ENCODE measurements at places on chromosomes 13 and 19.
A peak's percentile ranks its signal among the peaks of the same experiment; 100 is the strongest.

GRCh38 chr19:2054763-2055162 is 3.7 kb upstream of the MKNK2 start:
- no peak for DNase-seq

- peak; percentile 63 for DNase-seq
Measured at GRCh38 chr13:40206241-40207000, 460.0 kb downstream of the FOXO1 start.

DNA sequence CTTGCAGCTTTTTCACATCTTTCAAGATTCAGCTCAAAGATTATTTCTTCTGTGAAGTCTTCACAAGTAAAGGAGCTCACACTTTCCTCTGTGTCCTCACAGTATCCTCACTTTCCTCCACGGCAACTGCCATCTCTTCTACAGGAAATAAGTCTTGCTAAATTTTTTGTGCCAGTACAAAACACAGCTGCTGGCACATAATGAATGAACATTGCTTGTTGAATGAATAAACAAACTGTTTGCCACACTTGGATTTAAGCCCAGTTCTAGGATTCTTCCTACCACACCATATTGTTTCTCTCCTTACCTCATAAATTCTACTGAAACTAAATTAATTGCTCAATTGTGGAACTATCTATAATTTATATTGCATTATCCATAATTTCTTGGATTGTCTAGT is 59.5 kb downstream of the RAP2A start:
- no peak for DNase-seq

DNA sequence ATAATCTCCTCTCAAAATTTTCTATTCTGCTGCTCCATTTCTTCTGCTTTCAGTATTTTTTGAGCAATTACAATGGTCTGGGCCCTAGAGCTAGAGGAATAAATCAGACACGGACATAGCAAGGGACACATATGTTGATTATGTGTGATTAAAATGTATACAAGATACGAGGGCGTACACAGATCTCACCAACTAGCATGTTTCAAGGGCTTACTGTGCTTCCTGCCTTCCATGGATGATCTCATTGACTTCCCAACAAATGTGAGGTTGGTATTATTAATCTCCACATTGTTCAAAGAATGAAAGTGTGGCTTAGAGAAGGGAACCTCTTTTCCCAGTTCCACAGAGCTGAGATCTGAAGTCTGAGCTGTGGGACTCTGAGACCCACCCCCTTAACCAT is 9.1 kb downstream of the PLD3 start:
- no peak for DNase-seq

GRCh38 chr13:33744589-33745369 is 73.2 kb upstream of the RFC3 start:
- DNase-seq: no peak

GRCh38 chr13:102854675-102855074 is 8.8 kb downstream of the ERCC5 start:
- DNase-seq: no peak

DNA sequence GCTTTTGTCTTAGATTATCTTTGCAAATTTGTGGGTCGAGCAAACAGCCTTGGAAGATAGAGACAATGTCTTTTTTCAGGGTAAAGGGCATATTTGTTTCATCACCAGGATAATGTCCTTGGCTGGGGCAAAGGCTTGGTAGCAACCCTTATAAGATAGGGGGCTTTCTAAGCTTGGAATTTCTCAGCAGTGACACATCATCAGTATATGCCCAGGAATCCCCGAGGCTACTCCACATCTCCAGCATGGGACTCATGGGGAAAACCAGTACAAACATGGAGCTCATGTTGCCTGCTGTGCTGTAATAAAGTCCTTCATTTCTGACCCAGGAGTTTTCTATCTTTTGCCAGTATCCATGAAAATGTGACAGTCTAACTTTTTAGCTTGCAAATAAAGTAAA is 77.1 kb downstream of the DCLK1 start:
- DNase-seq: no peak

- no peak for DNase-seq
Measured at GRCh38 chr13:36872621-36873020, 47.4 kb downstream of the SMAD9 start.

DNA sequence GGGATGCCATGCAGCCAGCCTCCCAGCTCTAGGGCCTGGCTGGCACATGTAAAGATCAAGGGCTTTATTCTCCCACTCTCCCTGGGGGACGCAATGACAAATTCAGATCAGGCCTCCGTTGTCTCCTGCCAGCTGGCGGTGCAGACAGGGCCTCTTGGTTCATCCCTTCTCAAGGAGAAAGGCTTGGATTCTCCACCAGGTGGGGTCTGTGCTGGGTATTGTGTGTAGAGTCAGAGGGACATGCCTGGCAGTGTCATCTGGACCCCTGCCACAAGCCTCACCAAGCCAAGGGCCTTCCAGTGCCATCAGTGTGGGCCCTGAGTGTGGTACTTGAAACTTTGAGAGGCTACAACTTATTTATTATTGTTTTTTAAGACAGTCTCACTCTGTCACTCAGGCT is 8.4 kb upstream of the PTPRS start:
- DNase-seq: no peak

DNA sequence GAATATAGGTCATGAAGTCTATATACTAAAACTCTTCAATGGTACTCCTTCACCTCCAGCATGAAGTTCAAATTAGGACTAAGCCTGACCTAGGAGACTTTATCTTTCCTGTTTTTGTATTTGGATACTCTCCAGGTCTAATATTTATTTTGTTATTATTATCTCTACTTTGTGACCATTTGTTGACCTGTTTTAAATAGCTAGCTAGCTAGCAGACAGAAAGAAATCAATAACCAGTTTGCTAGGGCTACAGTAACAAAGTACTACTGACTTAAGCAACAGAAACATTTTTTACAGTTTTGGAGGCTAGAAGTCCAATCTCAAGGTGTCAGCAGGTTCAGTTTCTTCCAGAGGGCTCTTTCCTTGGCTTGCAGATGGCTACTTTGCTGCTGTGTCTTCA is 15.1 kb upstream of the DACH1 start:
- no peak for DNase-seq

GRCh38 chr13:46804391-46804815 is 7.4 kb upstream of the ESD start:
- DNase-seq: no peak

DNA sequence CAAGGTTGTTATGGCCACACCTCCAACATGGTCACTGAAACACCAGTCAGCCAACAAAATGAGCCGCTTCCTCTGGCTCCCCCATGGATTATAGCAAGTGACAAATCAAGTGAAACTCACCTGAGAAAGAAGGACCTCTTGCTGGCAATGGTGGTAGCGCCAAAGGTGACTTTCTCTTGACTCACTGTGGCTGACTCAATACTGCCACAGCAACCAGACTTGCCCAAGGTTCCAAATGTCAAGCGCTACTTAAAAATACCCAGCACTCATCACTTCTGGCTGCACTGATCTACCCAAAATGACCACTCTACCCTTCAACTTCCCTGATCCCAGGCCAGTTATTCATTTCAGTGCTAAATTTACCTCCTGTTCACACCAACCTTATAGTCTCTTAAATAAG is 495.5 kb downstream of the FOXO1 start:
- DNase-seq: peak; percentile 68

DNA sequence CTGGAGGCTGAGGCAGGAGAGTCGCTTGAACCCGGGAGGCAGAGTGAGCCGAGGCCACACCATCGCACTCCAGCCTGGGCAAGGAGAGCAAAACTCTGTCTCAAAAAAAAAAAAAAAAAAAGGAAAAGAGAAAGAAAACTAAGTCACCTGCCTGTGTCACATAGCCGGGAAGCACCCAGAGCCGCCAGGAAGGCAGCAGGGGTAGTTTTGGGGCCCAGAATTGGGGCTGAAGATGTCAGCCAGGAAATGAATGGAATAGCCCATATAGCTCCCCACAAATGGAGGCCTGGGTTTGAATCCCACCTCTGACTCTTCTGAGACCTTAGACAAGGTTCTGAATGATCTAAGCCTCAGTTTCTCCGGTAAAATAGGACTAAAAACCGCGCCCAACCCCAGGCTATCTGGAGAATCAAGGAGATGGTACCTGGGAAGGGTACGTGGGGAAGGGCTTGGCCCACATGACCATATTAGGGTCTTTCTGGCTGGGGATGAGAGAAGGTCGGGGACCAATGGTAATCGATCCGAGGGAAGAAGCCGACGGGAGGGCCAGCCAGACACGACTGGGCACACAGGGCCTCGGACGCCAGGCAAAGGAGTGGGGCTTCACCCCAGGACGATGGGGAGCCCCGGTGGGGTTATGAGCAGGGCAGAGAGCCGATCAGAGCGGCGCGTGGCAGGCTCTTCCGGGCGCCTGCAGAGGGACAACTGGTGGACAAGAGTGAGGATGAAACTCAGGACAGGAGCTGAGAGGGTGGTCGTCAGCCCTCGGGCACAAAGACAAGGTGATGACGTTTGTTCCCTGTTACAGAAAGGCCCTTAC is 14.4 kb downstream of the CCDC124 start:
- no peak for DNase-seq

- no peak for DNase-seq
Measured at GRCh38 chr19:49581007-49581508, at the start of gene PRRG2. Gene PRRG2, plus strand, starts transcription at chr19:49581316. Its CDS starts 1,904 bp downstream, at chr19:49583220.

DNA sequence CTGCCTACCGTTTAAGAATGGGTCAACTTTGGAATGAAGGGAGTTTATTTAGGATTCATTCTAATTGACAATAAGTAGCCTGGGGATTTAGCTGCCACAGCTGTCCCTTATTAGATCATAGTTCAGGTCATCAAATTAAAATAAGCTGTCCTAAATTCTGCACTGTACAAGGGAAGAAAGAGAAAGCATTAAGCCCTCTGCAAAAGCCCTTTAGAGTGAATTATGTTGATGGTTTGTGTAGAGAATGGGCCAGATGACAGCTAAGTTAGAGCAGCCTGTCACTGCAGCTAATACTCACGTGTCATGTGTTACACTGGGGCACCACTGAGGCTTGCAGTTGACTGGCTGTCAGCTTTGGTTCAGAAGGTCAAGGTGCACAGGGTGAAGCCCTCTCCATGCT is 737.1 kb upstream of the SLC10A2 start:
- no peak for DNase-seq

DNA sequence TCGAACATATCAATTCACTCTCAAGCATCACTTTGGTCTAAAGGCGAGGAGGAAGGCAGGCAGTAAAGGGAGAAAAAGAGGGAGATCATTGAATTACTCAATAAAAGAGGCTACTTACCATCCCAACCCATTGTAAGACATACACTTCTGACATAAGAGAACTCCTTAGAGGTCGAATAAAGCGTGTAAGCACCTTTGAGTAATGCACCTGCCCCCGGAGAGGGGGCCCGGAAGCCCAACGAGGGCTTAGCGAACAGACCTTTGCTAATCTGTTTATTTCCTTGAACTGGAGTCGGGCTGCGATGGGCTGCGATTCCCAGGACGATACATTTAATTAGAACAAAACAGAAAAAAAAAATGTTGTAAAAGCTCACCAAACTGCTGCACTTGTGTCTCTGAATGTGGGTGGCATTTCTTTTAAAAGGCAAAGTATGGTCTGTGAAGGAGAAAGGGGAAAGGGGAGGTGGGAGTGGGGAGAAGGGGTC is 3.0 kb downstream of the ZC3H4 start:
- peak; percentile 53 for DNase-seq

DNA sequence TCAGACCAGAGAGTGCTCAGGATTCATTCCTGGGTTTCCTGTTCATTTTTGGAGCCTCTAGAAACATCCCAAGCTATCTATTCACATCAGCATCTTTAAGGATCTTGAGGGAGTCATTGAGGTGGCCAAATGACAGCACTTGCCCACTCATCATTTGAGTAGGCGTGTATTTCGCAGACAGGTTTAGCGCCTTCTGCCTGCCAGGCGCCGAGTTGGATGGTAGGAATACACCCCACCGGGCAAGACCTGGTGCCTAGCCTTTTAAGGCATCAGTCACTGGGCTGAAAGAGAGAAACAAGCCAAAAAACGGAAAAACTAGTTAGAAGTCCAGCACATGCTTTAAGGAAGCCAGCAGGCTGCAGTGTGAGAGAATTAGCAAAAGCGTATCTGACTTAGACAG is 33.8 kb downstream of the PEX11G start:
- DNase-seq: no peak

DNA sequence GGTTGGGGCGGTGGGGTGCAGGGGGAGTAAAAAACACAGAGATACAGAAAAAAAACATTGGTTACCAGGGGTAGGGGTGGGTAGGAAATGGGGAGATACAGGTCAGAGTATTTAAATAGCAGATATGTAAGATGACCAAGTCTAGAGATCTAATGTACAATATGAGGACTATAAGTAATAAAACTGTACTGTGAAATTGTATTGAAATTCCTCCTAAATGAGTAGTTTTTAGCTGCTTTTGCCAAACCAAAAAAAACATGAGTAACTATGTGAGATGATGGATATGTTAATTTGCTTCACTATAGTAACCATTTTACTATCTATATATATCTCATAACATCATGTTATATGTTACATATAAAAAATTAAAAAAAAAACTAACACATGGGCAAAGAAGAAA is 29.6 kb downstream of the VWA8 start:
- no peak for DNase-seq

DNA sequence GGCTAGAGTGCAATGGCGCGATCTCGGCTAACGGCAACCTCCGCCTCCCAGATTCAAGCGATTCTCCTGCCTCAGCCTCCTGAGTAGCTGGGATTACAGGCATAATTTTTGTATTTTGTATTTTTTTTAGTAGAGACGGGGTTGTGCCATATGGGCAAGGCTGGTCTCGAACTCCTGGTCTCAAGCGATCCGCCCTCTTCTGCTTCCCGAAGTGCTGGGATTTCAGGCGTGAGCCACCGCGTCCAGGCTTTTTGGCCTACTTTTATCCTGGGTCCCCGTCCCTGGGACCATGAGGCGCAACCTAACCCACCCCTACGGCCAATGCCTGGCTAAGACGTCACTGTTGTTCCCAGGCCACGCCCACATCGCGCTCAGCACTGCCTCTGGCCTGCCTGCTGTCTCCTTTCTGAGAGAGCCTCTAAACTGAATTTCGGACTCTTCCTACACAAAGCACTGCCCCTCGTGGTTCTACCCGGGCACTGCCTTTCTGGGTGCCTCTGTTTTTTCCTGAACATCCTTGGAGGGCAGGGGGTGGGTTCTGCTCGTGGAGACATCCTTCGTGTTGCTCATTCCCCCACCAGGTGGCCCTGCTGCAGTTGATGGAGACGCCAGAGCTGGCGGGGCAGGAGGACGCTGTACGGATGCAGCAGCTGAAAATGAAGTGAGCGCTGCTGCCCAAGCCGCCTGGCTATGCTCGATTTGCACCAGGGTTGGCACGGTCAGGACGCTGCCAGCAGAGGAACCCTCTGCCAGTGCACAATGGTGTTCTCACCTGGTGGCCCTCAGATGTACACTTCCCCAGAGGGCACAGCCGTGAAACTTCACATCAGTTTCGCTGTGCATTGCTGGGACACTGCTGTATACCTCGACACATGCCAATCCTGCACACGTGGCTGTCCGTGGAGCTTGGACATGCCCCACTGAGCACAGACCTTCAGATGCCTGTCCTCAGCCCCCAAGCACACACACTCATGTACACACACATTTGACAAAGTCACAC is 2.0 kb downstream of the REX1BD start:
- DNase-seq: peak; percentile 50

Measured in stimulated activated CD4-positive, alpha-beta T cell treated with anti-CD3 and anti-CD28 coated beads, Interleukin-15, amount 100 ng/mL, for 24 hours (primary cell).